Endodermal cell (in vitro differentiated cells): ENCODE measurements at places on chromosomes 16 and 17.

DNA sequence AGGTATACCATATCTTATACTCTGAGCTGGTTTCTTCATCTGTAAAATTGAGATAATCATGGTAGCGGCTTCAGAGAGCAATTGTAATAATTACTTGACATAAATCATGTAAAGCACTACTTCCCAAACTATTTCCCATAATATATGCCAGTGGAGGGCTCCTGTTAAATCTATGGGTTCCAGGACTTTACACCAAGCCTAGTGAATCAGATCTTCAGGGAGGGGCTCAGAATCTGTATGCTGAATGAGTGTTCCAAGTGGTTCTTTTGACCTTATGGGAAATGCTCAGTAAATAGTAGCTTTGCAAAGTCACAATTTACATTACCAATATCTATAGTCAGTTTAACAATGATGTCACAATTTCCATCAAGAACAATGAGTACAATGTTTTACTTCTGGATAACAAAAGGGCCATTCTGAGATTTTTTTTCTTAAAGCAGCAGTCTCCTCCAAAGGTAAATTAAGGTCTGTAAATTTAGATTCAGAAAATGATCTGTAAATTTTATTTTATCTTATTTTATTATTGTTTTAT, 50.9 kb upstream of the NLK start:
- DNase-seq = no peak

DNA sequence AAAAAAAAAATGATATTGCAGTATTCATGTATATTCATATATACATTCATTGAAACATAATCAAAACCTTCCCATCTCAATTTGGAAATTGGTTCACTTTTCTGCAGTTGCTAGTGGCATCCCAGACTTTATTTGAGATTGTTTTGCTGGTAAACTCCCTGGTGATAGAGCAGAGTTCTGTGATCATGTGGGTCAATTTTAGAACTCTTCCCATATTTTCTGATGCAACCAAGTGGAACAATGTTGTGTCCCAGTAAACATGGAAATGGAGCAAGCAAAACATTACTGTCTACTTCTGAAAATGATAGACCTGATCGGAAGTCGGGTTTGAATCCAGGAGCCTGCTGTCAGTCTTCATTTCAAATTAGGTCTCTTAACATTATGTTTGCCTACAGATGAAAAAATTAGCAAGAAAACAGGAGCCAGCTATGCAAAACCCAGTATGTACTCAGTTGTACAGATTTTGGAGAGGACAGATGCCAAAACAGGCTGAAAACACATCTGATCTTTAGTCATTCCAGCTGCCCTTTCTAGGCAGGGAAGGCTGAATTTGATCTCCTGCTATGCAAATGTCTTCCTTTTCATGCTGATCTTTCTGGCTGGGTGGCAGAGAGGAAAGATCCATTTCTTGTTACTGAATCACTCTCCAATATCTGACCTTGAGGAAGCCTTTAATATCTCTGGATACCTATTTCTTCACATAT, 786.6 kb upstream of the SOX9 start:
- DNase-seq = no peak

- peak; percentile 46 for DNase-seq
Observed at GRCh38 chr17:6159541-6160231, 89.5 kb downstream of the WSCD1 start.

- DNase-seq = no peak
Observed at GRCh38 chr17:55931446-55931845, 180.6 kb downstream of the PCTP start.

- DNase-seq = no peak
Observed at GRCh38 chr17:39899215-39899614, 19.2 kb downstream of the GSDMB start.

DNA sequence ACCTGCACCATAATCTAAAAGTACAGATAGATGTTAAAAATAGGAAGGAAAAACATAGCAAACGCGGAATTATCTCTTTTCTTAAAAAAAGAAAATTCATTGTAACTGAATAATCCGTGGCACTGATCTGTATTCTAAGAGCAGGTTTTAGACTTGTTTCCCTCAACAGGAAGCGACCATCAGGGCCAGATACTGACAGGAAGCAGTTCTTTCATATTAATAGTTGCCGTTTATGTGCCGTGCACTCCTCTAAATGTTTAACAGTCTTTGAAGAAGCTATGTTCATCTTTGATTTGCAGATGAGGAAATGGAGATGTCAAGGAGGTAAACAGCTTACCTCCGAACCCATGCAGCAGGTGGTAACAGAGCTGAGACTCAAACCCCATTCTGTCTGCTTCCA, 23.6 kb downstream of the DYNLRB2 start:
- no peak for DNase-seq

GRCh38 chr17:59490216-59490615, 75.2 kb upstream of the DHX40 start:
- no peak for DNase-seq

- no peak for DNase-seq
Observed at GRCh38 chr16:35344012-35344762, 1884.8 kb downstream of the TP53TG3F start.

GRCh38 chr17:81194225-81194760, 28.3 kb upstream of the AATK start:
- no peak for DNase-seq
